ENCODE measurements at places on chromosomes 7 and 10.

GRCh38 chr10:69710008-69710888 is 80.2 kb downstream of the FAM241B start:
- no peak for DNase-seq

DNA sequence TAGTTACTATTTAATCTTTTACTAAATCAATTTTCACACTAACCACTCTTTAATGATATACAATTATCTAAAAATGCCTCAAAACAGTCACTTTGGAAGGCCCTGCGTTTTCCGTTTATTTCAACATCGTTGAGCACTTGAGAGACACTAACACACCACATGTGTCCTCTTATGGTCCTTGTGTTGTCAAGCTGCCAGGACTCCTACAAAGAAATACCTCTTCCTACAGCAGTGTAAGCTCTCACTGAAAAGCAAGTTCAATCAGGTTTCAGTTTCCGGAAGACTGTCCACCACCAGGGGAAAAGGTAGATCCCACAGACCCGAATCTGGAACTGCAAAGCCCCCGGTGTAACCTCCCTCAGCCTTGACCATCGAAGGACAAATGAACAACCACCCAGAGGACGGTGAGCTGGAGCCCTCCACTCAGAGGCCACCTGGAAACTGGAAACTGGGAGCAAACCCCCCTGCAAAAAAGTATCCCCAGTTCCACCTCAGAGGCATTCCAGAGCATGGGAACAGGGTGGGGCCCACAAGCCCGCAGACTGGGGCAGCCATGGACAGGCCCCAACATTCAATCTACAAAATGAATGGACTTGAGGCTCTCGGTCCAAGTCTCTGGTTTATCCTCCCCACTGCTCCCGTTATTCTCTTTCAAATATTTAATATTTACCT is 37.6 kb downstream of the KCNH2 start:
- DNase-seq: no peak

- DNase-seq: no peak
Observed at GRCh38 chr10:69172241-69172982, 7.6 kb upstream of the SUPV3L1 start.

- no peak for DNase-seq
Observed at GRCh38 chr7:80530136-80530535, 18.3 kb upstream of the GNAT3 start.

- DNase-seq: no peak
Observed at GRCh38 chr7:50661345-50662040, 96.3 kb upstream of the DDC start.

DNA sequence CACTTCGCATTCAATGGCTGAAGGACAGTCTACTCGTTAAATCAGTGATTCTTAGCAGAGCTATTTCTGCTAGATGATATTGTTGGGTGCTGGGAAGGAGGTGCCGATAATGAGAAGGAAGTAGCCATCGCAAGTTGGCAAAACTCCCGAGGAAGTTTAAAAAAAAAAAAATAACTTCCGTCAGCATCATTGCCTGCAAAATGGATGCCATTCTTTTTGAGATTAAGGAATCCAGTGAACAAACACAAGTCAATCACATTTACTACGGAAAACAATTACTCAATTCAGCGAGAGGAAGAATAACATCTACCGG is 74.4 kb upstream of the SFMBT2 start:
- no peak for DNase-seq

- no peak for DNase-seq
Observed at GRCh38 chr10:86635402-86635801, 18.9 kb upstream of the OPN4 start.

Data from NCI-H1105 (cell line).